Peyer's patch (tissue), 4 donors: ENCODE measurements at places on chromosomes 3 and 15.

DNA sequence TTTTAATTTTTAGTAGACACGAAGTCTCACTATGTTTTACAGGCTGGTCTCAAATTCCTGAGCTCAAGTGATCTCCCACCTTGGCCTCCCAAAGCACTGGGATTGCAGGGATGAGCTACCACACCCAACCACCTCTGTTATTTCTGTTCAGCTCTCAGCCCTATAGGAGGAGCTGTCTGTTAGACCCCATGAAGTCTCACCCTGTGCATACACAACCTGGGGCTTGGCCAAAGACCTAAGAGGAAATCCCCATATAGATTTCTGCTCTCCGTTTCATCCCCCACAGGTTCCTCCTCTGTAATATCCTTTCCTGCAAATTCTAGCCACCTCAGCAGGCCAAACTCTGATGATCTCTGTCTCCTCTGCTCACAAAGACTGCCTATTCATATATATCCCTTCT lies 56.6 kb upstream of the CTDSPL2 start:
- DNase-seq, result no peak

DNA sequence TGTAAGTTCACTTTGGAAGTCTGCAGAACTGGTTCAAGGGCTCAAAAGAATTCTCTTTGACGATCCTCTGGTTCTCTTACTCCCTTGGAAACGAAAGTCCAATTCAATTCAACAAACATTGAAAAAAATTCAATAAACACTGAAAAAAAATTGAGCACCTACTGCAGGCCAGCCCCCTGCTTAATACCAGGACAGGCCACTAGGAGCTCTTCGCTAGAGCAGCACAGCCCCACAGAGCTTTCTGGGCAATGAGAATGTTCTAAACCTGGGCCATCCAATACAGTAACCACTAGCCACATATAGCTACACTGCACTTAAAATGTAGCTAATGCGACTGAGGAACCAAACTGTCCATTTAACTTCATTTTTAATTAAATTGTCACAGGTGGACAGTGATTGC lies 50.4 kb upstream of the DCLK3 start:
- no peak for DNase-seq

GRCh38 chr3:171350364-171350763 lies 109.8 kb downstream of the TNIK start:
- DNase-seq, result no peak

GRCh38 chr3:184133840-184134745 lies 1.1 kb upstream of the EIF2B5 start:
- DNase-seq, result peak; percentile 83

DNA sequence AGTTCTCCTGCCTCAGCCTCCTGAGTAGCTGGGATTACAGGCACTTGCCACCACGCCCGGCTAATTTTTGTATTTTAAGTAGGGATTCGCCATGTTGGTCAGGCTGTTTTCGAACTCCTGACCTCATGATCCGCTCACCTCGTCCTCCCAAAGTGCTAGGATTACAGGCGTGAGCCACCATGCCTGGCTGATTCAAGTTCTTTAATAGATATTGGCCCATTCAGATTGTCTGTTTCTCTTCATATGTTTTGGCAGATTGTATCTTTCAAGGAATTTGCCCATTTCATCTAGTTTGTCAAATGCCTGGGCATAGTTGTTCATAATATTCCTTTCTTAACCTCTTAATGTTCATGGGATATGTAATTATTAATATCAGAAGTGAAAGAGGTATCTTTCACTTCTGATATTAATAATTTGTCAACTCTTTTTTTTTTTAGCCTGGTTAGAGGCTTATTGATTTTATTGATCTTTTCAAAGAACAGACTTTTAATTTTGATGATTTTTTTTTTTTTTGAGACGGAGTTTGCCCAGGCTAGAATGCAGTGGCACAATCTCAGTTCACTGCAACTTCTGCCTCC lies 40.2 kb upstream of the ZFAND6 start:
- DNase-seq, result peak; percentile 39

GRCh38 chr3:114669614-114670013 lies 375.8 kb downstream of the TIGIT start:
- DNase-seq, result no peak

GRCh38 chr3:165642761-165643420 lies 194.3 kb downstream of the BCHE start:
- peak; percentile 62 for DNase-seq

GRCh38 chr3:11568503-11569155 lies 75.1 kb downstream of the VGLL4 start:
- DNase-seq, result peak; percentile 65

DNA sequence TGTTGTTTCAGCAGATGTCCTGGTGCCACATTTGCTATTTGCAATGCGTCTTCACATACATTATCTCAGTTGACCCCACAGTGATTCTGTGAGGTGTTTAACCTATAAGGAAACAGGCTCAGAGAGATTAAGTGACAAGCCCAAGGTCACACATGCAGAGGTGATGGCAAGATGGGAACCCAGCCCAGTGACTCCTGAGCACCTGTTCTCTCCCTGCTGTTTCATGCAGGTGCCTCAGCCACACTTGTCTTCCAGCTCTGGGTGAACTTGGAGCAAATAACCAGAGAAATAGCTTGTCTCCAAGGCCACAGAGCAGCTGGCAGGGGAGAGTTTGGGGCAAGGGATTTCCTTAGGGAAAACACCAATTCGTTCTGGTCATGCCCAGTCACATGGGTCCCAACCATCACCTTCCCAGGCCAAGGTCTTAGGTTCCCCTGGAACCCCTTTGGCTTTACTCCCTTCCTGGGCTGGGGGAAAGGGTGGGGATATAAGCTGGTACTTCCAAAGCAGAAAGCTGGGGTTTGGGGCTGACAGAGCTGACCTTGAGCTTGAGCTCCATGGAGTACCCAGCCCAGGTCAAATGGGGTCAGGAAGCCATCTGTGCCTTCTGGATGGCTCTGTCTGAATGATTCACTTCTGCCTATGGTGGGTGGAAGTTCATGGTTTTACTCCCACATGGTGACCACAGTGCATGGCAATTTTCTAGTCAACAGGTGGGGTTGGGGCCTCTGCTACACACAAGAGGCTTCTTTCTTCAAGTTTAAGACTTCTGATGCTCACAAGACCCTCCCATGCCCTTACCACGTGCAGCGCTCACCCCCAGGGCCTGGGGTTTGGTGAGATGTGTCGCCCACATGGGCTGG lies 22.4 kb downstream of the LIPC start:
- no peak for DNase-seq

GRCh38 chr15:82301296-82302016 lies 38.8 kb downstream of the SAXO2 start:
- no peak for DNase-seq

DNA sequence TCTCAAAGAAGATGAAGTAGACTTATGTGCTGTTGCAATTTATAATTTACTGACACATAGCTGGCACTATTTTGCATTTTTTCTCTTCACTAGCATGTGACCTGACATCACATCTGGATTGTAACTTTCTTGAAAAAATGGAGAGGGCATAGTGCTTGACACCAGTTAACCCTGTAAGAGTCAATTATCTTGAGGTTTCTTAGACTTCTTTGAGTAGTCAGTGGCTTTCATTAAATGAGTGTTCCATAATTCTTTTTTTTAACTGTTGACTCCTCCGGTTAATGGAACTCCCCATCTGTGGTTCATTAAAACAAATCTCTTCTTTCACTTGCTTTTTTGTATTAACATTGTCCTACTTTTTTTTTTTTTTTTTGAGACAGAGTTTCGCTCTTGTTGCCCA lies 16.9 kb upstream of the PRKCI start:
- no peak for DNase-seq

- DNase-seq, result no peak
These were observed 179.4 kb downstream of the RPLP1 start for GRCh38 chr15:69631978-69632377.

DNA sequence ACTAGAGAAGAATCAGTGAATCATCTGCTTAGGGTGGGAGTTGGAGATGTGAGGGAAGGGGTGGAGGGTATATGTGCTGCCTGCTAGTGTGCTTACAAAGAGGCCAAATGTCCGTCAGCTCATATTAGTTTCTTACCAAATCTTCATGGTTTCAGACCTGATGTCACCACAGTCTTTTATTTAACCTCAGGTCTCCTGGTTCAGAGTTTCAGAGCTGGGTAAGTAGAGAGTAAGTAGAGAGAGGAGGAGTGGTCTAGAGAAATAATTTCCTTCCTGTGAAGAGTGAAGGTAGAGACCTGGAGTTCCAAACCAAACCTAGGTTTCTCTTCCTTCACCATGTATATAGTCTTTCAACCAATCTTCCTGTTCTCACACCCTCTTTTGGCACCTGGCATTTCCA lies 17.5 kb upstream of the P2RY1 start:
- DNase-seq, result no peak

DNA sequence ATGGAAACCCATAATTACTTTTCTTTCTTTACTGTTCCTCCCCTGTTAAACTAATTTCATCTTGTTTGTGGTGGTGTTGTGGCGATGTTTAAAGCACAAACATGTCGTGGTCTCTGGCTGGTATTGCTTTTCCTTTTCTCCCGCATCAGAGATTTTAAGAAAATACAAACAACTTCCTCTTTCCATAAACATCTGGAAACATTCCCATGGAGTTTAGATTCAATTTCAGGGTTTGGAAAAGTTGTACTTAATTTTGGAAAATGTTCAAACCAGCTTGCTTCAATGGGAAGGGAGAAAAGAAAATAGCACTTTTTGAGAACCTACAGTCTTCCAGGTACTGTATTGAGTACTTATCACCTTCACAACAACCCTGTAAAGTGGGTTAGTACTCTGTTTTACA lies 30.4 kb downstream of the STARD9 start:
- DNase-seq, result no peak

GRCh38 chr15:90002428-90002844 lies 1.3 kb downstream of the ZNF710 start:
- peak; percentile 71 for DNase-seq

- no peak for DNase-seq
These were observed 123.4 kb upstream of the ROPN1 start for GRCh38 chr3:124115279-124115678.

- no peak for DNase-seq
These were observed 34.3 kb downstream of the U2SURP start for GRCh38 chr3:143035466-143036211.

DNA sequence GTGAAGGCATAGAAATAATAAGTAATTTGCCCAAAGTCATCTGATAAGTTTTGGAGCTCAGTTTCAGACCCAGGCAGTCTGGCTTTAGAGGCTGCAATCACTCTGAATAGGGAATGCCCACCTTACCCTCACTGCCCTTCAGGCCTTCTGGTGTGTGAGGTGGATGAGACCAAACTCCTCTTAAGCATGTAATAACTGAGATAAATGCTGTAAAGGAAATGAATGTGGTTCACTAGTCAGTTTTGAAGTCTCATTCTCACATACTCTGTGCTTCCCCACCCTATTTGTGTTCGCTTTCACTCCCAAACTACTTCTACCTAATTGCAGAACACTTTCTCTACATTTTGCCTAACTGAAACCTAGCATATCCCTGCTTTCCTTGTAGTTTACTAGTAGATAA lies 144.1 kb downstream of the FILIP1L start:
- DNase-seq, result no peak

GRCh38 chr3:132421832-132422231 lies 4.5 kb downstream of the DNAJC13 start:
- no peak for DNase-seq
